Caki2 (cell line): ENCODE measurements at places on chromosomes 2 and 18. TPM values are rescaled to one million over a fixed set of nuclear protein-coding genes. Genes with fewer than 3 reads are reported as not detected.
A peak's percentile ranks its signal among the peaks of the same experiment; 100 is the strongest.

The SEMA4F gene
- total RNA-seq = 4.7 and 7.6 TPM in 2 replicates

The CD302 gene
- not detected in 2 replicates for total RNA-seq

The FIGN gene
- 2.1 and 5.5 TPM in 2 replicates for total RNA-seq

GRCh38 chr2:163182764-163183354 is 344.3 kb upstream of the KCNH7 start:
- no peak for DNase-seq

GRCh38 chr2:174599310-174599921 is 1.8 kb upstream of the WIPF1 start:
- DNase-seq = no peak

DNA sequence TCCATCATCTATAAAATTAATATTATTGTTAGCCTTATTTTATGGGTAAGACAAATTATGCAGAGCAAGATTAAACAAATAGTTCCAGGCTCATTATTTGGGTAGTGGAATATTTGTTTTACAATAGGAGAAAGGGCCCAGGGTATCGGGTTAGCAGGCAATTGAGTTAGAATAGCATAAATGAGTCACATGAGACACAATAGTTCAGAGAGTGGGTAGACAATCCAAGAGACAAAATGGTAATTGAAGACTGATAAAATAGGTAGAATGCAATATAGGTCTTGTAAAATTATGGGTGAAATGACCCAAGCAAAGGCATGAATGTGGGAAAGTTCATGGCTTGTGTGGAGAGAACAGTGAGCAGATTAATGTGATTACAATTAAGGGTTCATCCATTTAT is 790.9 kb upstream of the GCFC2 start:
- DNase-seq = no peak

DNA sequence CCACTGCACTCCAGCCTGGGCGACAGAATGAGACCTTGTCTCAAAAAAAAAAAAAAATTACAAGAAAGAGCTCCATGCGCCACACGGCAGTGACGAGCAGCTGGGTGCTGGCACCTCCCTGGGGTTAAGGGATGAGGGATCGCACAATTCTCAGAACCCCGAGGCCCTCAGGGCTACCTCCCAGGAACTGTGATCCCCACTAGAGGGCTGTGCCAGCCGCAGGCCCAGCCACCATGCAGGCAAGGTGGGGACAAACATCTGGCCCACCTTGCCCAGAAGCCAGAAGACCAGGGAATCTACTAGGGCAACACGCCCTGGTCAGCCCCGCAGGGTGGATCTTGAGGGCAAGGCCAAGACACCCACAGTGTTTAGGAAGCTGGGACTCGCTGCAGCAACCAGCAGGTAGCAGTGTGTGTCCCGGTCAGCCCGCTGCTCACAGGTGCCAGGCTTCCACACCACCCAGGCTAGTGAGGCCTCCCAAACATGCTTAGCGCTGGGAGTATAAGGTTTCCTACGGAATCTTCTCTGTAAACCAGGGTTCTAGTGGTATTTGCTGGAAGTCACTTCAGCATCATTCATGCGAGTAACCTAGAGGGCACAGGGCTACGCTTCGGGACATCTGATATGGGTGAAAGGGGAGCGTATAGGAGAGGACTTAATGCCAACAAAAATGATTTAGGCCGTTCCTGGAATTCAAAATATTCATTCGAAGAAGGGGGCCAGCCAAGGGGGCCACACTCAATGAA is 6.7 kb downstream of the SAG start:
- no peak for DNase-seq

DNA sequence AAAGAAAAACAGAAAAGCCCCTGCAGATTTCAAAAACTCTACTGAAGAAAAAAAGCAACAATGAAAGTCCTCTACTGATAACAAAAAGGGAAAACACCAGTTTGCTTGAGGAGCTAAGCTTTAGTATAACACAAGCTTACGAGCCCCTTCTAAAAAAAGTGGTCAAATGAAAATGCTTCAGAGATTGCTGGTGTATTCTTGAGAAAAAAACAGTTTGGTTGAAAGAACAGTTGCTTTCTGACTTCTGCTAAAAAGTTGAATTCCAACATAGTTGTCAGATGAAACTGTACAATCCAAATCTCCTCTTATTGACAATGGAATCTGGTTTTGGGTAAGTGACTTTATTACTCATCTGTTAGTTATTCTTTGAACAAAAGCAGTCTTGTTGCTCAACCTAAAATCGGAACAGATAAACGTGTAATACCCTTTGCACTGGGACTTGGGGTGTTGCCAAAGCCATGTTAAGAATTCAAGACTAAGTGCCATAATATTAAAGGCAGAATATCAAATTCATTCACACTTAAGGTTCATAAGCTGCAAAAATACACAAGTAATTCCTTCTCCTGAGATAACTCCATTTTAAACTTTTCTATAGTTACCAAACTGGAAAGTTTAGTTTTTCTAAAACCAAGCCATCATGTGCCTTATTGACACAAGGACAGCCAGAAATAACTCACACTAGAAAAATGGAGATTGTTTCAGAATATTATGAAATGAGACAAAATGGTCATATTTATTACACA is 45.3 kb upstream of the SPAG16 start:
- no peak for DNase-seq

DNA sequence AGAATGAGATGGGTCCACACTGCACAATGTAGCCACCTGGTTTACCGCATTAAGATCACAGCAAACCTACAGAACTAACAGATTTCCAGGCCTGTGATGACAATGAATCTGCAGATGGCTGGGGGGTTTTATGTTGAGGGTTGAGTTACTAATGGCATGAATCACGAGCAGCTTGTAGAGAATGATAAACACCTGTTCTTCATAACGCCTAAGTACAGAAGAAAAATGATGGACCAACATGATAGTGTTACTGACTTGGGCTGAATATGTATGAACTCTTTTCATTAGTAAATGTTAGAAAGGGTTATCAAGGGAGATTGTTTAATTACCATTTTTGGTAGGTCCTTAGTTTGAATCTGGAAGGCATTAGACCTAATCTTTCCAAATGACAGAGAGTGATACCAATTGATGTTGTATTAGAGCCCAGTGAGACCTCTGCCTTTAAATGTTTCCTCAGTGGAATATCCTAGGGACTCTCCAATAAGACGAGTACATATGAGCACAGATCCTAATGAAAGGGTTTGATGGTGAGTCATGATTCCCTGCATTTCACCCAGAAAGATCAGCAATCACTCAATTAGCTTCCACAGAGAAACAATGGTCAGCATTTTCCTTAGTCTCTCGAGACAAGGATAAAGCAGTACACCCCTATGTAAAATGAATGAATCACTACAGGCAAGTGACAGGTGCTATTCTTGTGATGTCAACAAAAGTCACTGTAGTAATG is 243.8 kb downstream of the DLGAP1 start:
- no peak for DNase-seq

GRCh38 chr18:43665105-43665788 is 388.0 kb upstream of the SYT4 start:
- no peak for DNase-seq

DNA sequence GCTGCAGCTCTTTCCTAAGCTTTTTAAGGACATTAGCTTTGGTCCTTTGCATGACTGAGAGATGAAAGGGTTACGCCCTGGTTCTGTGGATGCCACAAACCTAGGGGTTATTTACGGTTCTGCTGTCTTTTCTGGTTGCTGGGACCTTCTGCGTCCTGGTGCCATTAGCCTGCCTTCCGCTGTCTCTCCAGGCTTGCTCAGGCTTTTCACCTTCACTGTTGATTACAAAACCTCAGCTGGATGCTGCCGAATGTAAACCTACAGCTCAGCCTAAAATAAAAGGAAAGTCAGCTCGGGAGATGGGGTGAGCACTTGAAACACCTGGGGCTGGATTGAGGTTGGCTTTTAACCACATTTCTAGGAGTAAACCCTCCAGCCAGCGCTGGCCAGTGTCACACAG is 130.9 kb upstream of the ARHGAP28 start:
- DNase-seq = no peak

DNA sequence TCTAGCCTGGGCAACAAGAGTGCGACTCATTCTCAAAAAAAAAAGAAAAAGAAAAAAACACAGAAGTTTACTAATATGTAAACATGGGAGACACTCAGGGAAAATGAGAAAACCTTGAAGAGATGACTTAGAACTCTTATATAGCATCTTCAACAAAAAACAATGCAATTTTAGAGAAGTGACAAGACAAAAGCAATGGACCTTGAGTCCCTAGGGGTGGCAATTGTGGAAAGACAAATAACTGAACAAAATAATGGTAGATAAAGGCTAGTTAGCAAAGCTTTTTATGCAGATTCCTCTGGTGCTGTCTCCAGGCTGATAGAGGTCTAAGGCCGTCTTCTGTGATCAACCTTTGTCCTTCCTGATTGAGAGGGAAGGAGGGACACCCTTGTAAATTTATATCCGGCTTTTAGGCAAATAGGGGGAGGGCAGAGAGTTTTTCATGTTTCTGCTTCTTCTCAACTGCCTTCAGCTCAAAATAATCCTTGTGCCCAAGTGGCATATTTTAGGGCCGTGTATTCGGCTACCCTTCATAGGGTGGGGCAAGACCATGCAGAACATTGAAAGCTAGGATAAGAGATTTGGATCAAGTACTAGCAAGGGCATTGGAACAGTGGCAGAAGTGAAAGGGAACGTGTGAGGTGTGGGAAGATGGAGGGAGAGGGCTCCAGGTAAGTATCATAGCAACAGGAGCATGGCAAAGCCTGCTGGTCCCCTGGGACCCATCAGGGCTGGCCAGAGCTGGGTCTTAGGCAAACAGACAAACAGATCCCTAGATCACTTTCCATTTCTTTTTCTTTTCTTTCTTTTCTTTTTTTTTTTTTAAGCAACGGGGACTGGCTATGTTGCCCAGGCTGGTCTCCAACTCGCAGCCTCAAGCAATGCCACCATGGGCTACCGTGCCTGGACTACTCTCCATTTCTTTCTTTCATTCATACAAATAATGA is 116.2 kb upstream of the STPG4 start:
- DNase-seq = no peak

The FHOD3 gene
- 7.8 and 15.0 TPM in 2 replicates for total RNA-seq

The DCTN1 gene
- total RNA-seq = 117 TPM in 2 replicates

- peak; percentile 70 for DNase-seq
Measured at GRCh38 chr2:172097557-172098131, 5.1 kb downstream of the DLX2 start.

DNA sequence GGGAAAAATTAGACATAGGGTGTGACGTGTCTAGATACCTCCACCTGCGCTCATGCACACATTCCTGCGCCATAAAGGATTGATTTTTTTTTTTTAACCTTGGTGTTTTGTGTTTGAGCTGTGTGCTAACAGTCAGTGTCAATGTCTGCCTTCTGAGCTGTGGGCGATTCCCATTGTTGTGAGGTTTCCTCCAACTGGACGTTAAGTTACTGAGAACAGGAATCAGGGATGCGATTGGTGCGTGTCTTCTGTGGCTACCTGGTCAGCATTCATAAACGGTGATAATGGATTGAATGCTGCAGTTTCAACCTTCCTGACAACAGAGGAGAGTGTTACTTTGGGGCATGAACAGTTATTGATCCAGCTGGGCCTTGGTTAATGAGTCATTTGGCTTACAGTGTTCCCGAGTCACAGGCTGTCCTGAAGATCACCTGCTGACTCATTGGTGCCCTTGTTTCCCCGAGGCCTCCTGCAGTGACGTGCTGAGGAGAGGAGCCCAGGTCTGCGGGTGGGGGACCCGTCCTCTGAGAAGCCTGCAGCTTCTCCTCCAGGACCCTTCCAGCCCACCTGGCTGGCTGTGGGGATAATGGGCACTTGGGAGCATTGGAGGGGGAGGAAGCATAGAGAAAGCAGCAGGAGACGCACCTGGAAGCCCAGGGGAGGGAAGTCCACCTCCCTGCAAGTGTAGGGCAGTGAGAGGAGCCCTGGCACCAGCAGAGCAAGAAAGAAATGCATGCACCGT is 25.8 kb upstream of the CABYR start:
- peak; percentile 50 for DNase-seq

The PRSS56 gene
- not detected in 2 replicates for total RNA-seq

GRCh38 chr2:208978946-208979345 is 444.9 kb upstream of the MAP2 start:
- no peak for DNase-seq

The REG3A gene
- not detected in 2 replicates for total RNA-seq

DNA sequence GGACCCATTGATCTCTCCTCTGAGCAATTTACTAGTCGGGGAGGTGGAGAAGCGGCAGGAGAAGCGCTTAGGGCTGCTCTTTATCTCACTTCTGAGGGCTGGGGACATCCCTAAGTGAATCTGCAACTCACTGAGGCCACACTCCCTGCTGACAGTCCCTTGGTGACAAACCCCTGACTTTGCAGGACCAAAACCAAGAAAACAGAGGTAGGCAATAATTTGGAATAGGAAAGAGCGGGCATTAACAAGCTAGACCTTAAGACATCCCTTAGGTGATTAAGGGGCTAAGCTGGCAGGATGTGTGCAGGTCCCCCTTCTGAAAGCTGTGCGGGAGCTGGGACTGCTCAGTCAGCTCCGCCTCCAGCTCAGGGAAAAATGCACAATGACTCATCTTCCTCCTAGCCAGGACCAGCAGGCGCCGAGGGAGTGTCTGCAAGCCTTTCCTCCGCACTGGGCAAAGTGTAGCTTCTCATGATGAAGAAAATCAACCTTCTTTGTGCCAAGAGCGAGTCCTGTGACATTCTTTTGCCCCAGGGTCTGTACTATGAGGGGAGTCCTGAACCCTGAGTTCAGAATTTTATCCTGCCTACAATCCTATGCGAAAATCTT is 63.3 kb downstream of the BOD1L2 start:
- peak; percentile 76 for DNase-seq

The SH3RF3 gene
- total RNA-seq = 0.20 and 0.49 TPM in 2 replicates

DNA sequence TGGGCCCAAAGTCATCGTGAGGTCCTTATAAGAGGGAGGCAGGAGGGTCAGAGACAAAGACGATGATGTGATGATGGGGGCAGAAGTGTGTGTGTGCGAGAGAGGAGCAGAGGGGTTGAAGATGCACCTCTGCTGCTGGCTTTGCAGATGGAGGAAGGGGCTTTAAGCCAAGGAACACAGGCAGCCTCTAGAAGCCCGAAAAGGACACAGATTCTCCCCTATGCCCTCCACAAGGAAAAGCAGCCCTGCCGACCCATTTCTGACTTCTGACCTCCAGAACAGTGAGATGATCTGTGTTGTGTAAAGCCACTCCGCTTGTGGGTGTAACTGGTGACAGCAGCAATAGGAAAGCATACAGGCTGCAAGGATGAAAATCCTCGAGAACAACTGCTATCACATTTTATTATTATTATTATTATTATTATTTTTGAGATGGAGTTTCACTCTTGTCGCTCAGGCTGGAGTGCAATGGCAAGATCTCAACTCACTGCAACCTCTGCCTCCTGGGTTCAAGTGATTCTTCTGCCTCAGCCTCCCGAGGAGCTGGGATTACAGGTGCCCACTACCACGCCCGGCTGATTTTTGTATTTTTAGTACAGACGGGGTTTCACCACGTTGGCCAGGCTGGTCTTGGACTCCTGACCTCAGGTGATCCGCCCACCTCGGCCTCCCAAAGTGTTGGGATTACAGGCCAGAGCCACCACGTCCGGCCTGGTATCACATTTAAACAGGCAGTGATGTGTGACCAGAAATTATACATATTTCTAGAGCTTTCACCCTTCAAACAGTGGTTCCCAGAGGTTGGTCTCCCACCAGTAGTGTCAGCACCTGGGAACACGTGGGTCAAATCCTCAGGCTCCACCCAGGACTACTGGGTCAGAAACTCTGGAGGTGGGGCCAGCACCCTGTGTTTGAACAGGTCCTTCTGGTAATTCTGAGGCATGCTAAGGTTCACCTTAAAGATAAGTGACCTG is 170.5 kb downstream of the TGIF1 start:
- no peak for DNase-seq

The ABCG8 gene
- total RNA-seq = not detected in 2 replicates
